GM12878 (cell line): ENCODE measurements at places on chromosomes 7 and 10.

- no peak for DNase-seq
Observed at GRCh38 chr7:118039963-118040489, 143.9 kb upstream of the LSM8 start.

DNA sequence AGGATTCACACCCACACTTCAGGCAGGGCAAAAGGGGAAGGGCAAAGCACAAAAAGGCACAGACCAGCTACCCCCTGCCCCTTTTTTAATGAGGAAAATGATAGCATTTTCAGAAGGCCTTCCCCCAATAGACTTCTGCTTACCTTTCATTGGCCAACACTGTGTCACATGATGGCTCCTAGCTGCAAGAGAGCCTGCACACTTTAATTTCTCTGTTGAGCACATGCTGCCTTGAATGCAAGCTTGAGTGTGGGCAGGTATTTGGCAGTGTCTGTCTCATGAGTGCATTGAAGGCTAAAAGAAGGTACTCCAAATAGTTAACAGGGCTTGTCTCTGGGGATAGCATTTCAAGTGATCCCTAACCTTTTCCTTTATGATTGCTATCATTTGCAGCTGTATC is 175.4 kb upstream of the NFE2L3 start:
- no peak for DNase-seq

GRCh38 chr10:123521076-123521475 is 145.1 kb upstream of the GPR26 start:
- no peak for DNase-seq

DNA sequence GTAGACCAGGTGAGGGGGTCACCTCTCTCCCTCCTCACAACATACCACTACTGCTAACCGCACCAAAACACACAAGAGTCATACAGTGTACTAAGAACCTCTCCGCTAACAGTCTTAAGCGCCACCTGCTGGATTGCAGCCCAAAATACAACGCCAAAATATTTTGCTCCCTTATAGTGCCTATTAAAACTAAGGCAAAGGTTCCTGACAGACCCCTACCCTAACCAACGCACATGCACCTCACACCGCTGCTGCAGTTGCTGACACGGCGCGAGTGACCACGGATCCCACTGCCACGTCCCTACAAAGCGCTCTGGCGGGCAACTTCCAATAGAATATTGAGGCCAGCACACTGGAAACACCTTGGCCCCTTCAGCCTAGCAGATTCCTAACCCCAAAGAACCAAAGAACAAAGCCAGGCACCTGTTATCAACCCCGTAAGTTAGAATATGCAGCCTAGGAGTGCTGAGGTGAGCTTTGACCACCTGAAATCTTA is 563.6 kb upstream of the SEMA3D start:
- DNase-seq: no peak

DNA sequence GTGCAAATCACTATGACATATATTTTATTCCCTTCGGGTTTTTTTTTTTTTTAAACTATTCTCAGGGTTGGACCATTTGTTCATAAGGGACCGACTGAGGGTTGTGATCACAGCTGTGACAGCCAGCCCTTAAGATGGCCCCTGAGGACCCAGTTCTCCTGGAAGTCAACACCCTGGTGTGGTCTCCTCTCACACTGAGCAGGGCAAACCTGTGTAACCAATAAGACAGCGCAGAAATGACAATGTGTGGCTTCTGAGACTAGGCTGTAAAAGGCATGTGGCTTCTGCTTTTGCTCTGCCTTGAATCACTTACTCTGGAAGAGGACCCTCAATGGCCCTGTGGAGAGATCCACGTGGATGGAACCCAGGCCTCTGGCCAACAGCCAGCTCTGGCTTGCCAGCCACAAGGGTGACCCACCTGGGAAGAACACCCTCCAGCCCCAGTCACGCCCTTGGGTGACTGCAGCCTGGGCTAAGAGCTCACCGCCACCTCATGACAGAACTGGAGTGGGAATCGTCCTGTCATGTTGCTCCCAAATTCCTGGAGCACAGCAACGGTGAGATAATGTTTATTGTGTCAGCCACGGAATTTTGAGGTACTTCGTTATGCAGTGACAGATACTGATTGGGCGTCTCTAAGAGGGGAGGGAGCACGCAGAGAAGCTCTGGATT is 127.1 kb downstream of the CLEC2L start:
- DNase-seq: no peak

DNA sequence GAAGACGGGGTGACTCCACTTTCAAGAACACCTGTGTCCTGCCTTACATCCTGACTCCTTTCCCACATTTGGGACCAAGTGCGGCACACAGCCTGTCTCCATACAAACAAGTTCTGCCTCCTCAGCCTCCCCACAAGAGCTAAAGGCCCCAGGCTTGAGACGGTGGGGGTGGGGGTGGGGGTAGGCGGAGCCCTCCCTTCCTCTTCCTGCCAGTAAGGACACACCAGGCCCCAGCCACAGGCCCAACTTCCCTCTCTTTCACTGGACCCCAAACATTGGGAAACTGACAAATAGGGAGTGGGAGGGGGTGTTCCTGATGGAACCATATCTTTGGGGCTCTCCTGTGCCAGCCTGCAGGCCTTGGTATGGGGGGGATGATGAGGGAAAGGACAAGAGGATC is 4.6 kb downstream of the CDK5 start:
- DNase-seq: no peak

DNA sequence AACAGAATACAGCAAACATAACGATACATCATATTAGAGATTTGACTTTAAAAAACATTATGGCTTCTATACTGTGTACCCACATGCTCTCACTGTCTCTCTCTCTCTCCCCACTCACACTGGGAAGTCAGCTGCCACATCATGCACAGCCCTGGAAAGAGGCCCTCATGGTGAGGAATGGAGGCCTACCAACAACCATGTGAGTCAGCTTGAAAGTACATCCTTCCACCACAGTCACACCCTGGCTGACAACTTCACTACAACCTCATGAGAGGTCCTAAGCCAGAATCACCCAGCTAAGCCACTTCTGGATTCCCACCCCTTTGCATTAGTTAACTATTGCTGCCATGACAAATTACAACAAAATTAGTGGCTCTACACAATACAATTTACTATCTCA is 23.3 kb upstream of the GPR22 start:
- DNase-seq: no peak

DNA sequence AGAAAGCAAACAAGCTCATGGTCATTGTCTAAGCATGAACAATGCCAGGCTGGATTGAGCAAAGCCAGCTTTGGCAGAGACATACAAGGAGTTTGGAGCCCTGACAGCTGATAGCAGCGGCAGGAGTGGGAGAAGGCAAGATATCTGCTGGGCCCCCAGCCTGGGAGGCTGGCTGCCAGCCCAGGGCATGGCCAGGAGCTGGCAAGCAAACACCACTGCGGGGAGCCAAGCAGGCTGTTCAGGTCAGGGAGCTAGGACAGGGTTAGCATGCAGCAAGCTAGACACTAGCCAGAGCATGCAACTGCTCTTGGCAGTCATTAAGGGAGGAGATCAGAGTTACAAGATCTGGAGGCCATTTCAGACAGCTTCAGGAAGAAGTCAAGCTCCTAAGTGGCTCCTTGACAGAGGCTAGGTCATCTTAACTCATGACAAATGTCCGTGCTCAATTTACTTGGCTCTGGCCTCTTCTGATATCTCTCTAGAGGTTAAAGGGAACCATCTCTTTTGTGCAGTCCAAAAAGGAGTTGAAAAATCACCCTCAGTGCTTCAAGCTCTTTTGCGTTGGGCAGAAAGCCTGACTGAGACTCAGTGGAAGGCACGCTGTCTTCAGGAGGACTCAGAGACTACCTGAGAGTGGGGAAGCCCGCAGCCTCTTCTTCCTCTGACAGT is 436.8 kb upstream of the C7orf33 start:
- DNase-seq: no peak

DNA sequence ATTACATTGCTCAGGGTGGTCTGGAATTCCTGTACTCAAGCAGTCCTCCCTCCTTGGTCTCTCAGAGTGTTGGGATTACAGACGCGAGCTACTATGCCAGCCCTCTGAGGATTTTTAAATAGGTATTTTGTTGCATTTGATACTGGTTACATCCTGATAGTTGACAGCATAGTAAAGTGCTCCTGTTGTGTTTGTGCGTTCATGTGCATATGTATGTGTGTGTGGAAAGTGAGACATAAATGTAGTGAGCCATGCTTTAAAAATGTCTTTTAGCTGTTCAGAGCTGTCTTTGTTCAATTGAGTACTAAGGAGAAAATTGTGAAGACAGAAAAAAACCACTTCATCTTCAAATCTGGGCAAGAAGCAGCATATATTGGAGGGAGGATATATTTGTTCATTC is 27.8 kb downstream of the ZNRF2 start:
- no peak for DNase-seq

GRCh38 chr10:132634947-132635271 is 97.3 kb downstream of the INPP5A start:
- no peak for DNase-seq

DNA sequence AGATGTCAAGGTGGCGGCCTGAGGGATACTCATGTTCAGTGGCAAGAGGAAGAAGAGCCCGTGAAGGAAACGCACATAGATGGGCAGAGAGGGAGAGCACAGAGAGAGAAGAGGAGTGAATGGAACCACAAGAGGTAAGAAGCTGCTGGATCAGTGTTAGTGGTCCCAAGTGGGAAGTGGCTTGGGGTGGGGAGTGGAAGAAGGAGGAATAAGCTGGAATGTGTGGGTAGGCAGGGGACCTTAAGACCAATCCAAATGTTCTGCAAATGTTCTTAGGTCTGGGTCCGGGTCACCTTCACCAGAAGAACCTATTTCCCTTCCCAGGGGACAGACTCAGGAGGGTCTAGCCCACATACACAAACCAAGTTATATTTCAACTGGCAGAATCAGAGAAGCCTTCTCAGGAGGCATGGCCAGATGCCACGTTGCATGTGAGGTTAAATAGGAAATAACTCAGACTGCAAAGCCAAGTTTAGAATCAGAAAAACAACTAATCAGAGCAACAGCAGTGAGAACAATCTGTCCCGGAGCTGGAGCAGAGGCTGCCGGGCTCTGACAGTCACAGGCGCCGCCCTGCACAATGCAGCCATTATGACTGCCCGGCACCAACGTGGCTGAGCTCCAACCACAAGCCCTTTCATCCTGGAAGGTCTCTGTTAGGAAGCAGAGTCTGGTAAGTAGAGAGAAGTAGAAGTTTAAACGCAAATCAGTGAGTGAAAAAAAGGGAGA is 78.6 kb upstream of the ARMC3 start:
- DNase-seq: no peak

DNA sequence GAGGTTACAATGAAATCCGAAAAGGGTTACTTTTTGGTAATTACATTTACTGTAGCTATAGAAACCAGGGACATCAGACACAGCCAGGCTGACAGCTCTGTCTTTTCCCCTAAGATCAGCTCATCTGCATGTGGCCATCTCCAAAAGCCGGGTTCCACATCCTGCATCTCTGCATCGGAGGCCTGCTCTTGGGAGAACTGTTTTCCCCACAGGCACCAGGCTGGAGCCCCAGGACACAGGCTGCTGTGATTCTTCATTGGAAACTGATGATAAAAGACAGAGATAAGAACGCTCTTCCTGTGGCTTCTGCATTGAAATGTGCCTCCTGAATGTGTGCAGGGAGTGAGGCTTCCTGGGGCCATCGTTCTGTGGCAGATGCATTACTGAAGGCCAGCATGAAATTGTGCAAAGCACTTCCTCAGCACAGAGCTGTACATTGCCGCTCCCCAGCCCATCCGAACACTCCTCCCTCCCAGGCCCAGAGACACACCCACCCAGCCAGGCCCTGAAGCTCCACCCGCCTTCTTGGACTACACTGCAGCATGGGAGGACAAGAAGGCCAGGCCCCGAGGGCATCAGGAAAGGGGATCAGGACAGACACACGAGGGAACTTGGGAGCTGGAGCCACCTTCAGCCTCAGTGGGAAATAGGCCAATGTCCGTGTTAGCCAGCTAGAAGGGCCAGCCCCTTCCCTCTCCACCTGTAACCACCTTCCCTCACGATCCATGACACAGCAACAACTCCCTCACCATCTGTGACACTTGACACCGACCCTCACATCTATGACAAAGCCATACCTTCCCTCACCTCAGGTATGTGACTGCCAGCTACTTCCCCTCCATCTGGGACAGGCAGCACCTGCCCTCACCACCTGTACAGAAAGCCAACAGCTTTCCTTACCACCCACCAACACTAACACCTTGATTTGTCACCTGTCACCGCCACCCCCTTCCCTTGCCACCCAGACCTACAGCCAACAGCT is 113.2 kb downstream of the GRID1 start:
- no peak for DNase-seq

DNA sequence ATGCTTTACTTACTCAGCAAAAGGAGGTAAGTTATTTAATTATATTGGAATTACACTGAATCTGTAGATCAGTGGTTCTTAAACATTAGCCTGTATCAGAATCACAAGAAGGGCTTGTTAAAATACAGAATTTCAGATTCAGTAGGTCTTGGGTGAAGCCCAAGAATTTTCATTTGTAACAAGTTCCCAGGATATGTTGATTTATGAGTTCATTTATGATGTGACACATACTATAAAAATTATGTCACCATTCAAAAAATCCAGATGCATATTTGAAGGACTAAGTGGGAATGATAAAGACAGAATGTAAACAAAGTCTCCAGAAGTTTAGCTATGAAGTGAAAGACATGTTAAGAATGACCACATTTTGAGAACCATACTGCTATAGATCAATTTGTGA is 52.3 kb downstream of the HECTD2 start:
- no peak for DNase-seq

DNA sequence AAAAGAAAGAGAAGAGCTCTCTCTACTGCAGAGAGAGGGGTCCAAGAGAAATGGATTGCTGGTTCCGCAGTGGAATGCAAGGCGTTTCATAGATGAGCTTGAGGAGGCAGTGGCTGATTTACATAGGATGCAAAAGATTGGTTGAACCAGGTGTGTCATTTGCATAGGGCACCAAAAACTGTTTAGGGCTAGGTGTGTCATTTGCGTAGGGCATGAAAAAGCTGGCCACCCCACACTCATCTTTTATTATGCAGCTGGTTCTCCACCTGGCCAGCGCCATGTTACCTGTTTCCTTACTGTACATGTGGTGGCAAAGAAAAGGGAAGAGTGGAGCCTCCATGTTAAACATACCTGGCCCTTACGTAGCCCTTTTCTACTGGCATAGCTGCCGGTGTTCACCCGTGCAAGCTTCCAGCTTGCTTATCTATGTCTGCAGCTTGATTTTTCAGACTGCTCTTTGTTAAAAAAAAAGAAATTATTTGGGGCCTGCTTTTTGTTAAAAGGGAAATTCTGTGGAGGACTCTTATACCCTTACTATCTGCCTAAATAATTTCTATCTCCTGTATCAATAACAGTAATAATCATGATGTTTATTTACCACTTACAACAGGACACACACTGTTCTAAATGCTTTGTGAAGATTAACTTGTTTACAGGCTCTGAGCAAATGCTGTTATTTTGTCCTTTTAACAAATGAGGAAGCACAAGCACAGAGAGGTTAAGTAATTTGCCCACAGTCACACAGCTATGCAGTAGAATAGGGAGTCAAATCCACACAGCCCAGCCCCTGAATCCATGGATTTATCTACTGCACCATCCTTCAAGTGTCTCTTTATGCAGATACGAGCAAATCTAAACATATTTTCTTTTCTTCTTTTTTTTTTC is 33.3 kb downstream of the CASP7 start:
- no peak for DNase-seq

- DNase-seq: no peak
Observed at GRCh38 chr10:29849886-29850285, 209.5 kb downstream of the JCAD start.

- no peak for DNase-seq
Observed at GRCh38 chr10:11441151-11441535, 170.3 kb downstream of the USP6NL start.
